ENCODE measurements at places on chromosomes 16 and 17.

GRCh38 chr16:49918257-49918656 lies 62.3 kb upstream of the ZNF423 start:
- DNase-seq, result no peak

- DNase-seq, result no peak
Measured at GRCh38 chr16:81266680-81267095, 28.2 kb downstream of the BCO1 start.

GRCh38 chr16:79451196-79451816 lies 149.2 kb downstream of the MAF start:
- DNase-seq, result no peak

DNA sequence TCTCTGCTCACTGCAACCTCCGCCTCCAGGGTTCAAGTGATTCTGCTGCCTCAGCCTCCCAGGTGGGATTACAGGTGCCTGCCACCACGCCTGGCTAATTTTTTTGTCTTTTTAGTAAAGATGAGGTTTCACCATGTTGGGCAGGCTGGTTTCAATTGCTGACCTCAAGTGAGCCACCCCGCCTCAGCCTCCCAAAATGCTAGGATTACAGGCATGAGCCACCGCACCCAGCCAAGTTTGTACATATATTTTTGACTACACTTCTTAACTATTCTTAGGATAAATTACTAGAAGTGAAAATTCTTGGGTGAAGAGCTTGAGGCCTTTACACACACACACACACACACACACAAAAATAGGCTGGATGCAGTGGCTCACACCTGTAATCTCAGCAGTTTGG lies 1.4 kb upstream of the ITGAM start:
- DNase-seq, result no peak

DNA sequence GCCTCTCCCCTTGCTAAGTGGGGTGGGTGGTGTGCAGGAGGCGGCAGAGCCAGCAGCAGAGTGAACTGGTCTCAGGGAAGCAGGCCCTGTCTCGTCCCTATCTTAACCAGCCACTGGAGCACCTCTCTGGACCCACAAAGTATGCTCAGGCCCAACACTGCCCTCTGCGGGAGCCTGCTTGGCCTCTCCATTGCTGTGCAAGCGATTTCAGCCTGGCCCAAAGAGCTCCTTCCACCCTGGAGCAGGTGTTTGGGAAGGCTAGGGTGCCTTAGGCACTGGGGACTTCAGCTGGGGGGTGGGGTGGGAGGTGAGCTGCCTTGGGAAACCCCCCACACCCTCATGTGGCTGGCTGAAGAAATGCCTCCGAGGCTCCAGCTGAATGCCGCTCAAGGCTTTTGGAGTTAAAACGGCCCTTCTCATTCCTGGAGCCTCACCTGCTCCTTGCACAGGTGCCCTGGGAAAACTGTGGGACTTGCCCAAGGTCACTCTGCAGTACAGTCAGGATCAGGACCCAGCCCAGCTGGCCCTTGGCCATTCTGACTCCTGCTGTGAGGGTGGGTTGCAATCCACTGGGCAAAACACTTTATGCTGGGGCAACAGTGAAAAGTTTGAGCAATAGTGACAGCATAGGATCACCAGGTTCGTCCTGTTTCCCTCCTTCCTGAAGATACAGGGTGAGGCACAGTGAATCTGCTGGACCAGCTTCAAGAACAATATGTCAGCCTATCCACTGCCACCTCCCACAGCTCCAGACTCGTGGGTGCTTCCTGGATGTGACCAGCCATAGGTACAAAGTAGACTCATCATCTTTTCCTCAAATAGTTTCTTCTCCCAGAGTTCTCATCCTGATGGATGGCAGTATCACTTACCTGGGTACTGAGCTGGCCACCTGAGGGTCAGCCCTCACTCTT lies 5.9 kb upstream of the UBE2O start:
- no peak for DNase-seq

All from cortex of kidney (tissue), 1 donor.